ENCODE measurements at places on chromosomes 16 and 17.

DNA sequence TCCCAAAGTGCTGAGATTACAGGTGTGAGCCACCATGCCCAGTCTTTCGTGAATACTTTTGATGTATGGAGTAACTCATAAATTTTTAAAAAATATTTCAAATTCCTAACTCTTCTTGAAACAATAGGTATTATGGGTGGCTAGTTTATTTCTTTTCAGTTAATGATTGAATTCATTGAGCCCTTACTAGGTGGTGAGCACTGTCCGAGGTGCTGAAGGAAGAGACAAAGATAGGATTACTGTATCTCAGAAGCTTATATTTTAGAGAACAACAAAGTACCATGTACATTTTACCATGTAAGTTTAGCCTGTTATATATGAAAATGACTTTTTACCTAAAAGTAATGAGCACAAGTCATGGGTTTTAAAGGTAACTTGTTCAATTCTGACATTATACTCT, 418.3 kb downstream of the NPIPA7 start:
- no peak for DNase-seq

DNA sequence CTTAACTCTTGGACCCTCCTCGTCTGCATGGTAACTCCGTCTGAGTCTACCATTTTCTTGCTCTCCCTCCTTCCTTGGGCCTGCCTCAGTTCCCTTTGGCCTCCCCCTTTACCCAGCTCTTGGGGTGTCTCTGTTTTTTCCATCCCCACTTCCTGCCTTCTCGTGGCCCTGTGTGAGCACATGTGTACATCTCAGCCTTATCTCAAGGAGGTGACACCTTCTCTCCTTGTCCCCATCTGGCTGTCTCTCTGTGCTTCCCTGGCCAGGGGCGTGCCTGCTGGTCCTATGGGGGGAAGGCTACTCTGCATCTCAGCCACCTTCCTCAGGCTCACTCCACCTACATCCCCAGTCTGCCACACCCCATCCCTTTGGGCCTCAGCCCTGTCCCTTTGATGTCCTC, 6.6 kb downstream of the CTF1 start:
- no peak for DNase-seq

GRCh38 chr17:82092628-82092994, 5.4 kb downstream of the FASN start:
- no peak for DNase-seq

DNA sequence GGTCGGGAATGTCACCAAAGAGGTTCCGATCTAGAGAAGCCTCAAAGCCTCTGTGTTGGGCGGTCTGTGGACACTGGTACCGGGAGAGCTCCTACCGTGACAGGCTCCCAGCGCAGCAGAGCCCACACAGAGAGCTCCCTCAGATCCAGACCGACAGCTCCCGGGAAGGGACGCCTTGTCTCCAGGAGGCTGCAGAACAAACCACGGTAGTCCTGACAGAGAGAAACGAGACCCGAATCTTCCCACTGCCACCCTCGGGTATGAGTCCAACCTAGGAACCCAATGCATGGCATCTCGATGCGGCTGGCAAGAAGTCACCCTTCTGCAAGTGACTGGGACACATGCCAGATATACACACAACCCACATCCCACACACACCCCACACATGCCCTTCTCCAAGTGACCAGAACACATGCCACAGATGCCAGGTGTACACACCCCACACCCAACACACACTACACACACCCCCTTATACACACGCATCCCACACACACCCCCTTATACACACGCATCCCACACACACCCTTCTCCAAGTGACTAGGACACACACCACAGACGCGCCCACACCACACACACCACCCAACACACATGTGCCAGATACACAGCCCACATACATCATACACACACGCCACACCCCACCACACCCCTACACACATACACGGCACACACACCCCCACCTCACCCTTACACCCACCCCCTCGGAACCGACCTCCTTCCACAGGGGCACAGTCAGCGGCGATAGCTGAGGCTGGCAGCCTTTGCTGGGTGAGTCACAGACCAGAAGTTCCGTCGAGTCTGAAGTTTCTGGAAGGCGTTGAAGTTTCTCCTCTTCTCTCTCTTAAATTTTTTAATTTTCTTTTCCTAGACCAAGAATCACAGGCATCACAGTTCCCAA, 15.9 kb upstream of the CYTH1 start:
- no peak for DNase-seq

DNA sequence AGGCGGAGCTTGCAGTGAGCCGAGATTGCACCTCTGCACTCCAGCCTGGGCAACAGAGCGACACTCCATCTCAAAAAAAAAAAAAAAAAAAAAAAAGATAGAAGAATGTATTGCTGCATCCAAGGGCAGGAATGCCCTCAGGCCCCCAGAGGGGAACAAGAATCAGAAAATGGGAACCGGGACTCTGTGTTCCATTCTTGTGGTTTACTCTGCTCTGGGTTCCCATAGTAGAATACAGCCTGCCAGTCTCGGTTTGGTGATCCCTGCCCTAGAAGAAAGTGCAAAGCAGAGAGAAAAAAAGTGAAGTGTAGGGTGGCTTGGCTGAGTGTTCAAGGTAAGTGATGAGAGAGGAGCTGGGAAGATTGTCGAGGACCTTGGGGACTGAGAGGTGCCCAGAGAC, 27.4 kb upstream of the KDM6B start:
- DNase-seq = no peak

GRCh38 chr16:30581457-30581856, 4.0 kb downstream of the ZNF785 start:
- no peak for DNase-seq

DNA sequence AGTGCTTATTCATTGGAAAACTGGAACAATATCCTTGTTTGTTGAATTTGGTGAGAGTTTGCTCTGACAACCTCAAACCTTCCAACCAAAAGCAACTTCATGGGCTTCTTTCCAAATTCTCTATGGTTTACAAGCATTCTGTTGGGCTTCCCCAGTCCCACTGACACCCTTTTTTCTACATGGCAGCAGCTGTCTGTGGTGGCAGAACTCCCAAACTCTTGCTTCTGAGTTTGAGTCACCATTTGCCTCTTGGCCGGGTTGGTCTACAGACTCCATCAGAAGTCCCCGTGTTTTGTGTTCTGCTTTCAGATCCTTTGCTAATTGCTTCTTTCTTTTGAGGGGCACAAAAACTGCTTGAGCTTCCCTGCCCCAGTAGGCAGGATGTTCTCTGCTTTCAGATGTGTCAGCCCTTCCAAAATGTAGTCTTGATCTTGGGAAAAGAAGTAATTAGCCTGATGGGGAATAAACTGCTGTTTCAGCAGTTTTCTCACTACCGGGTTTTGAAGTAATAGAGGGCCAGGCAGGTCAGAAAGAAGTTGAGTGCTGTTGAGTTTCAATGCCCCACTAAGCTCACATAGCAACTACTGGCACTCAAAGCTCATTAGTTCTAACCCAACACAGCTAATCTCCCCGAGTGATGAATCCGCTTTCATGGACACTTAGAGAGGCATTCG, 80.7 kb downstream of the HS3ST3A1 start:
- DNase-seq = no peak

- DNase-seq = peak; percentile 76
Measured at GRCh38 chr17:7886227-7887037, 2.2 kb upstream of the CHD3 start.

DNA sequence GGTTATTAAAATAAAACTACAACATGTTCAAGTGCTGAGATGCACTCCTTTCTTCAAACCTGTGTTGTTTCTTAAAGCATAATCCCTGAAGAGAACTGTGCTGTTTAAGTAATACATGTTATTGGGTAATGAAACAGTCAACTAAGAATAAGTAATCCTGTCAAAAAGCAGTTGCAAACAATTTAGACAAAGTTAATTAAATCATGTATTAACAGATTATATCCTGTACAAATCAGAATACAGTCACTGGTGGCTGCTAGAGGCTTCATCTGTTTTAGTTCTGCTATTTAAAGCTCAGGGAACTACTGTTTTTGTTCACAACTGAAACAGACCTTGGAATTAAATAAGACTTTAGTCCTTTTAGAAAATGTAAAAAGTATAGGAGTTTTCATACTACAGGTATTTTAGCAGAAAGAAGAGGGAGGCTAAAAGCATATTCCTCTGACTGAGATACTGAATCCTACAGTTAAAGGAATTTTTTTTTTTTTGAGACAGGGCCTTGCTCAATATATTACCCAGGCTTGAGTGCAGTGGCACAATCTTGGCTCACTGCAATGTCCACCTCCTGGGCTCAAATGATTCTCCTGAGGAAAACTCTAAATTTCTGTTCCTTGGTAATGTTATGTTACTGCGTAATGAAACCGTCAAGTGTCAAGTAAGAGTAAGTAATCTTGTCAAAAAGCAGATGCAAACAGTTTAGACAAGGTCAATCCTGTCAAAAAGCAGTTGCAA, 27.3 kb upstream of the ITGA2B start:
- no peak for DNase-seq

GRCh38 chr16:9327253-9327652, 235.8 kb downstream of the HAPSTR1 start:
- no peak for DNase-seq

DNA sequence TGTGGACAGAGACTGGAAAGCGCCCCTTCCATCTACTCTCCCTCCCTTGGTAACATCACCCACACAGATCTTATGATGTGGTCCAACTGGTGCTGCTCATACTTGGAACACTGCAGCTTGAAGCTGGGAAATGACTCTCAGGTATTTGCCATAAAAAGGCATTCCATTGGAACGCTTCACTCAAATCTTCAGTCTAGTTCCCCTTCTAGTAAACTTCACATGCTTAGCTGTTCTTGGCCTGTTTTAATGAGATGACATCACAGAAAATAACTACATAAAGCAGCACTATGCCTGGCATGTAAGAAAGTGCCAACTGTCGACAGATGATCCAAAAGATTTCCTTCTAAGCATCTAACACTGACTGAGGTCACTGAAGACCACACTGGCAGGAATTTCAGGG, 9.3 kb downstream of the ZNF263 start:
- no peak for DNase-seq

DNA sequence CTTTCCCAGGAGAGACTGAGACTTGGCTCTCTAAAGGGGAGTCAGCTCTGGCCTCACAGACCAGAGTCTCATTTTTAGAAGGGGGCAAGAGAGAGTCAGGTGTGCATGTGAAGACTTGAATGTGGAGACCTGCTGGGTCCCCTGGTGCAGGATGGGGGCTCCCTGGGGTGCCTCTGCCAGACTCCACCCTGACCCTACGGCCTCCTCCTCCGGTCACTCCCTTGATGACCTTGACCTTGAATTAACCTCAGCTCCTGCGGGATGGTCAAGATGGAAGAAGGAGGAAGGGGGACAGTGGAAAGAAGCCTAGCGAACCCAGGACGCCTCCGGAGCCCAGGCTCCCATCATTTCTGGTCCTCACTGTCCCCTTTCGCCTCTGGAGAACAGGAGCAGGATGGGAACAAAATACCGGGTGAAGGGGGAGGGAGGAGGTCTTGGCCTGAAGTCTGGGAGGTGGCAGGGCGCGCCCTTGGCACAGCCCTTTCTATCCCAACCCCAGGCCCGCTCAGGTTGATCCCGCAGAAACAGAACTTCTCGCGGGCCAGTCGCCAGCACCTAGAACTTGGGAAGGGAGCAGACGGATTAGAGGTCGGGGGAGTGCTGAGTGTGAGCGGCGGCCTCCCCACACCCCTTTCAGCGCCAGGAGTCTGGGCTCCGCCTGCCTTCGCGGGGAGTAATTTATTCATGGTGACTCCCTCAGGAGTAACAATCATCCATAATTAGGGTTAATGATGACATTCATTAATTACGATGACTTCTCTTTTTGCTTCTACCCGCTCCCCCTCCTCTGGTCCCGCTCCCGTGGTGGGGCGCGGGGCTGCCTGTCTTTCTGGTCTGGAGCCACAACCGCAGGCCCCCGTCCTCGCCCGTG, 1.6 kb downstream of the STAC2 start:
- DNase-seq = no peak

DNA sequence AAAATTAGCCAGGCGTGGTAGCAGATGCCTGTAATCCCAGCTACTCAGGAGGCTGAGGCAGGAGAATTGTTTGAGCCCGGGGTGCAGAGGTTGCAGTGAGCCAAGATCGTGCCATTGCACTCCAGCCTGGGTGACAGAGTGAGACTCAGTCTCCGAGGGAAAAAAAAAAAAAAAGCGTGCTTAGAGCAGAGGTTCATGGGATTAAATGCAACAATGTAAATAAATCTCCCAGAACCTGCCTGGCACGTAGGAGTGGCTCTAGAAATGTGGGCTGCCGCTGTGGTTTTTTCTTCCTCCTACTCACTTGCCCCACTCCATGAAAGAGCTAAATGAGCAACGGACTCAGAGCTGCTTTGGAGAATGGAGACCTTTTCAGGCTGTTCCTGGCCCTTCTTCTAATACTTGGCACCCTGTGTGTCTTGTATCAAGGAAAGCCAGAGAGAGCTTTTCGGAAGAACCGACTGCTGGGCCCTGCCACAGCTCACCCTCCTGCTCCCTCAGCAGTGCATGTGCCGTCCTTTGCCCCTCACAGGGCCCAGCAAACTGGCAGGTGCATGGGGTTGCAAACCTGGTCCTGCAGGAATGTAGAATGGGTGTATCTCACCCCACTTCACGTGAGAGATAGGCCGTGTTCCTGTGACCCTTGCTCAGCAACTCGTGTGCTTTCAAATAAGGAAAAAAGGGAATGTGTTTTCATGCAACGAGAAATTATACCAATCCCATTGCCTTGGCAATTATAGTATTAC, 52.0 kb downstream of the LDHD start:
- no peak for DNase-seq

GRCh38 chr17:511001-511698, 158.5 kb upstream of the RPH3AL start:
- no peak for DNase-seq

GRCh38 chr17:65690626-65691310, 129.3 kb upstream of the AXIN2 start:
- DNase-seq = no peak

DNA sequence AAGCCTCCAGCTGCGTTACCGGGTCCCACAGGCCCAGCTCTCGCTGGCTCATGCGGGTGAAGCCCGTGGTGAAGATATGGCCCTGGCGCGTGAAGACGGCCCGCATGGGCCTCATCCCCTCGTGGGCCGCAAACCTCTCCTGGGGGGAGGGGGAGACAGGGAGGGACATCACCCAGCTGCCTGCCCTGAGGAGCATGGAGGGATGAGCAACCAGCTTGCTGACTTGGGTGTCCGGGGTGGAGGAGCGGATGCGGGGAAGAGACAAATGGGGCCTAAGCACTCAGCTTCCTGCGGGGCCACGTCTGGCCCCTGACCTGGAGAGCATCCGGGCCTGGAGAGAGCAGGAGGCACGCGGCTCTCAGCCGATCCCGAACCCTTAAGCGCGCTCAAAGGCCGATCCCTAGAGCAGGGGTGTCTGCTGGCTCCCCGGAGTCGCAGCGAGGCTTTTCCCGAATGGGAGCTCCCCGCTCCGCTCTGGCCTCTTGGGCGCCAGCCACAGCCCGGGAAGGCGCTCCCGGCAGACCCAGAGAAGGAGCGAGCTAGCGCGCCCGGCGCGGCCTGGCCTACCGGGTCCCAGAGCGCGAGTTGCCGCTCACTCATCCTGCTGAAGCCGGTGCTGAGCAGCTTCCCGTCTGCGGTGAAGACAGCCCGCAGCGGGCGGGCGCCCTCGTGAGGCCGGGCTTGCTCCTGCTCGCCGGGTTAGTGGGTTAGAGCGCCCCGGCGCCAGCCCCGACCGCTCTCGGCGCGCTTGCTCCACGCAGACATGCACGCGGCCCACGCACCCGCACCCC, 5.0 kb downstream of the CORO6 start:
- peak; percentile 88 for DNase-seq

All from activated naive CD4-positive, alpha-beta T cell treated with anti-CD3 and anti-CD28 coated beads, Interleukin-2, amount 50 U/mL, for 72 hours (primary cell).